AG09309 (cell line): ENCODE measurements at places on chromosomes 3 and 15.

DNA sequence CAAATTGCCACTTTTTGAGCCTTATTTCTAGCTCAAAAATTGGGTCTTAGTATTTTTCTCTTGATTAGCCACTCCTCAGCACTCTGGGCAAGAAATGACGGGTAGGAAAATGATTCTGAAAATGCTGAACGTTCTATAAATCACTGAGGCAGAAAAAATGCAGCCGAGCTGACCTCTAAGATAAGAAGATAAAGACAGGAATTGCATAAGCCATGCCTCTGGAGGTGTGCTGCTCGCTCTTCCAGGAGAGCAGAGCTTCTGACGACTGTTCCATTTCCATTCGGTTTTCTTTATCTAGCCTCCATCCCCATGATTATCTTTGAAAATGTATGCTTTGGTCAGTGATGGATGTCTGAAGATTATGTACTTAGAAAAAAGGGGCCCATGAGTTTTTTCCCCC is 558.8 kb upstream of the ADAMTS9 start:
- DNase-seq = no peak

DNA sequence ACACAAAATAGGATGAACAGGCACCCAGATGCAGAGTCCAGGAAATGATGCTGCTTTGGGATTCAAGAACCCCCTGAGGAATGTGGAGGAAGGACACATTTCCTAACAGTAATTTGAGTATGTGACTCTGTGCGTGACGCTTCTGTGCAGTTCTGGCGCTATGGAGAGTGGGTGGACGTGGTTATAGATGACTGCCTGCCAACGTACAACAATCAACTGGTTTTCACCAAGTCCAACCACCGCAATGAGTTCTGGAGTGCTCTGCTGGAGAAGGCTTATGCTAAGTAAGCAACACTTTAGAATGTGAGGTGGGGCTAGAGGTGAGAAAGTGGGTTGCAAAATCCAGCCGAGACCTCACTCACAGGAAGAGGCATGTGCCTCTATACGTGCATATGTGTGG is 28.3 kb downstream of the CAPN3 start:
- no peak for DNase-seq

- peak; percentile 56 for DNase-seq
Observed at GRCh38 chr15:100902436-100903167, 16.6 kb upstream of the LRRK1 start.

DNA sequence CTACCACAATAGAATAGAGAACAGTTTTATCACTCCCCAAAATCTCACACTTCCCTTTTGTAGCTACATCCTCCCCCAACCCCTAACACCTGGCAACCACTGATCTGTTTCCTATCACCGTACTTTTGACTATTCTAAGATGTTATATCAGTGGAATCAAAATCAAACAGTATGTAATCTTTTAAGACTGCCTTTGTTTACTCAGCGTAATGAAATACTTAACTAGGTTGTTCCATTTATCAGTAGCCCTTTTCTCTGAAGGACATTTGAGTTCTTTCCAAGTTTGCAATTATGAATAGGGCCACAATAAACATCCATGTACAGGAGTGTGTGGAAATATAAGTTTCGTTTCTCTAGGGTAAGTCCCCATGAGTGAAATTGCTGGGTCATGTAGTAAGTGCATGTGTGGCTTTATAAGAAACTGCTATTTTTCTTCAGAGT is 372.3 kb downstream of the SV2B start:
- DNase-seq = no peak

DNA sequence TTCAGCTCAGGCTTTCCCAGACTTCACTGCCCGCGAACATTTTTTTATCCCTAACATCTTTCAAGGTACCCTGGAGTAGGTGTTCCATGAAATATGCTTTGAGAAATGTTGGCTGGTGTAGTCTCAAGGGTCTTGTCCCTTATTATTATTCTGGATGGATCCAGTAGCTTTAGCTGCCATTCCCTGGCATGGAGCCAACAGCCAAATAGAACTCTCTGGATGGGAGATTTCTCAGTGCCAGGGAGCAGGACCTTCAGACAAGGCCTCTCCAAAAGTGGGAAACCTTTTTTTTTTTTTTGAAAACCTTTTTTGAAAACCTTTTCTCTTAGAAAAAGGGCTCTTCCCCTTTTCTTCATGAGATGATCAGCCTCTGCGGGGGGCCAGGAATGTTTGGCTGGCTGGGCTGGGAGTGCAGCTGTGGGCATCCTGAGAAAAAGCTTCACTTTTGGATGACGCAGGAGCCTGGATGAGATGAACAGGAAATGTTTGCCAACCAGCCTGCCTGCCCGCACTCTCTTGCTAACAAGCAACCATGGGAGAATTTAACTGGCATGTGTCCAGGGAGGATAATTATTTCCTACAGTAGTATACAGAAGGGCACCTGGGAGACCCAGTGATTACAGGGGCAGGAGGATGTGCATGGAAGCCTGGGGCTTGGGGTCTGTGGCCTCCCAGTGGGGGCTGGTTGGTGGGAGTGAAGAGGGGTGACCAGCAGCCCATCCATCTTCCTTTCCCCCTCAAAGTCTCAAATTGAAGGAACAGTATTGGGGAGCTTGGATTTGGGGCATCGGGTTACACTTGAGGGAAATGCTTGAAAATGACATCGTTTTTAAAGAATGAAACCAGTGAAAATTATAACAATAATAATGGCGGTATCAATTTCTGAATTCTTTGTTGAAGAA is 109.1 kb upstream of the LRIG1 start:
- peak; percentile 67 for DNase-seq

DNA sequence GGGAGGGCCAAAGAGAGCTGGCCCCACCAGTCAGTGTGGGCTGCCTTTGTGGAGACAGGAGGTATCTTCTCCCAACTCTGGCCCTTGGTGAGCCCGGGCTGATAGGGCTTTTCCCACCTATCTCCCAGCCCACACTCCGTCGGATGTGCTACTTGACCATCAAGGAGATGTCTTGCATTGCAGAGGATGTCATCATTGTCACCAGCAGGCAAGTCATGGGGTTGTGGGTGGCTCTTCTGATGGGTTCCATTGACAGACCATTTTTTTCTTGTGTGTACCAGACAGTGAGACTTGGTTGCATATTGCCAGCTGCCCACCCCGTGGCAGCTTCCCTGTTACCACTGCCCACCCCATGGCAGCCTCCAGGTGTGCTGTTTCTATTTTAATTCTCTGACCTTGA is 3.3 kb downstream of the COPG1 start:
- DNase-seq = no peak

DNA sequence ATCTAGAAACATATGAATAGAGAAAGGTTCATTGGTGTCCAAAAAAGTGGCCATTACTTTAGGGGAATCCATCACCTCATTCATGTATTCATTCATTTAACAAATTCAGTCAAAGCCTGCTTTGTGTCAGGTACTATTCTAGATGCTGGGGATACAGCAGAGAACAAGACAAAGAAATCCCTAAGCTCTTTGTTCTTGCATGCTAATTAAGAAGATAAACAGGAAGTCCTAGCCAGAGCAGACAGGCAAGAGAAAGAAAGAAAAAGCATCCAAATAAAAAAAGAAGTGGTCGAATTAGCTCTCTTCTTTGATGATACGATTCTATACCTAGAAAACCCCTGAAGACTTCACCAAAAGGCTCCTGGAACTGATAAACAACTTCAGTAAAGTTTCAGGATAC is 12.4 kb upstream of the ZMAT3 start:
- no peak for DNase-seq

DNA sequence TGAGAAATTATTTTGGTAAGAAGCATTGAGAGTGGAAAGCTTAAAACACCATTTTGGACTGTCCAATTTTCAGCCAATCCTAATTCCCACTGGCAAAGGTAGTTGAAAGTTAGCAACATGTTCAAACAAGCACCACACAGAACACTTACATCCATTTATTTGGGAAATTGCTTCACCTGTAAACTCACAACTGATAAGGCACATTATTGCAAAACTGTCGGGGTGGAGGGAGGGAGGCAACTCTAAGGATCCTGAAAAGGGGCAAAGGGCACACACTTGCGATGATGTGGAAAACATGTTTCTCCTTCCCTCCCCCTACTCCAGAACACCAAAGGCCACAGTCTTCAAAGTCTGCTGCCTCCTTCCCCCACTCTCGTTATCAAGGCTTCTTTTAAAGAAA is 9.4 kb downstream of the TMEM41A start:
- DNase-seq = no peak

DNA sequence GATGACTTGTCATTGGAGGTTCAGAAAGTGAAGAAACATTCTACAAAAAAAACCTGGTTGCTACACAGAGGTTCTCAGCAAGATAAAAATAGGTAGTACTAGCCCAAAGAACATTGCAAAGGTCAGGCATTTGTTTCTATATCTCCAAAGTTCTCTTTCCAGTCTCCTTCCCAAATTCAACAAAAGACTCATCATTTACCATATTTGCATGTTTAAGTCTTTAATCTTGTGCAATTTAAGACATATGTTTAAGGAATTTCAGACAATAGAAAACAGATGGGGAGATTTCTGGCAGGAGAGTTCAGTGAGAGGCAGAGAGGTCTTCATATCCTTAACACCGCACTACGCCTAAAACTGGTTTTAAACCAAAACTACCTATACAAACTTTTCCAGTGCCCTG is 173.8 kb upstream of the THBS1 start:
- peak; percentile 77 for DNase-seq

- peak; percentile 27 for DNase-seq
Observed at GRCh38 chr3:127482216-127483004, 108.1 kb downstream of the TPRA1 start.

- DNase-seq = no peak
Observed at GRCh38 chr3:81692766-81693165, 68.7 kb downstream of the GBE1 start.

GRCh38 chr15:53830707-53831386 is 71.4 kb upstream of the WDR72 start:
- DNase-seq = no peak

DNA sequence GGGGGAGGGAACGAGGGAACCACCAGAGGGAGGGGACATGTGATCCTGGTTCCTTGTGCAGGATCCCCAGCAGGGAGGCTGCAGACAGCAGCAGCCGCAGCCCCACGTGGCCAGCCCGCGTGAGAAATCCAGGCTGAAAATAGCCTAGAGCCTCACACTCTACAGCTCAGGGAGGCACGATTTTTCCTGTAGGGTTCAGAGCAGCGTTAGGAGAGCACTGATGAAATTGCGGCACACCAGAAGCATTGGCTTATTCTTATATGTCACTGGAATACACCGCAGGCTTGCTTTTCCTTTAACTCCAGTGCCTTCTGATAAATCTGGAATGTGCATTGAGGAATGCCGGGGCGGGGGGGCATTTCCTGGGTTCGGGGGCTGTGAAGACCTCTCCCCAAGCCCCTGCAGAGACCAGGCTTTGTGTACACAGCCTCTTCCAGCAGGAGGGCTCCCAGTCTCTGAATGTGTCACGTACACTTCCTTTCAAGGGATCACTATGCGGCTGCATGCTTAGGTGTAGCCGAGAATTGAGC is 193.0 kb downstream of the ATP10A start:
- DNase-seq = no peak

GRCh38 chr15:43488790-43489189 is 4.2 kb downstream of the TP53BP1 start:
- no peak for DNase-seq

GRCh38 chr3:140164922-140165590 is 230.1 kb downstream of the CLSTN2 start:
- no peak for DNase-seq

DNA sequence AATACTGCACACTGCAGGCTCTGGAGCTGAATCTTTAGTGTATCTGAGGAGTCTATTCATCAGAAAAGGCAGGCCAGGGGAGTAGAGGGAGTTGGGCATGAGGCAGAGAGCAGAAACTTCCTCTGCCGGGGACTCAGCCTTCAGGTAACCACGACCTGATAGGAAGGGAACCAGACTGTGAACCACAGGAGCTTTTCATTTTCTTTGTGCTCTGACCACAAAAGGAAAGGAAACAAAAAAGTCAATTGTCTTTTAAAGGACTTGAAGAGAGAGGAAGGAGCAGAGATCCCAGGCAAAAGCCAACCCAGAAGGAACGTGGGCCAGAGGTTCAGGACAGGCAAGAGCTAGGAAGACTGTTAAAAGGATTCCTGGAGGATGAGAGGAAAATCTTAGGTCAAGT is 573.3 kb downstream of the EPHB1 start:
- no peak for DNase-seq

- DNase-seq = no peak
Observed at GRCh38 chr15:91622711-91623342, 230.7 kb upstream of the SLCO3A1 start.

DNA sequence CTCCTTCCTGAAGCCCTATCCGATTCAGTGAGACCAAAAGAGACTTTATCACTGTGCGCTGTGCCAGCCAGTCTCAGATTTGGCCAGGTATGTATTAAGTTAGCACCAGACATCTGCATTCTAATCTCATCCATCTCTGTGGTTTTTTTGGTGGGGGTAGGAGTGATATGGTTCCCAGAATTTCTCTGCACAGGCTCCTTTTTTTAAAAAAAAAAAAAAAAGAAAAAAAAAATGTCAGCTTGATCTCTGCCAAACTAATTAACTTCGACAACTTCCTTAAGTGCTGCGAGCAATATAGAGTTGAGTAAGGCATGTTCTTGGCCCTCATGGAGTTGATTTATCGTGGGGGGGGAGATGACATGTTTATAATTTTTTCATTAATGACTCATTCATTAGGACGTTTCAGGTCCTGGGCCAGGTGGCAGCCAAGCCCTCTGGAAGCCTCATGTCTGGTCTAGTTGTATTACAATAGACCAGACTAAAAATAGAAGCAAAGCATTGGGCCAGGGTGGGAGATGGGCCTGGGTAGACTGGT is 12.9 kb downstream of the SLCO3A1 start:
- no peak for DNase-seq

DNA sequence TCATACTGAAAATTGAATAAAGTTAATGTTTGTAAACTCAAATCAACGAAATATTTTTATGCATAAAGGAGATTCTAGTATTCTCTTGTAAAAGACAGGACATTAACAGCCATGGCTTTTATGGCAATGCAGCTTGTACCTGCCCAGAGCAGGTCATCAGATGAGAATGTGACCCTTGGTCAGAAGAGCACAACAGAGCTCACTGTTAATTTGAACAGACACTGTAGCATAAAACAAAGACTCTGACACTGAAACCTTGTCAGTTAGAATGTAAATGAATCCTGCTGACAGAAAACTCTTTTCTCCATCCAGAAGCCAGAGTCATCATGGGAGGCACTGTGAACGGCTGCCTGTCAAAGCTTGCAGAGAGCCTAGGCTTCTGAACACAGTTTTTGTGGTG is 410.6 kb downstream of the RAP2B start:
- DNase-seq = no peak

- DNase-seq = no peak
Observed at GRCh38 chr15:80873366-80873952, 94.3 kb downstream of the CEMIP start.

- no peak for DNase-seq
Observed at GRCh38 chr3:55766753-55767152, 279.6 kb upstream of the WNT5A start.

DNA sequence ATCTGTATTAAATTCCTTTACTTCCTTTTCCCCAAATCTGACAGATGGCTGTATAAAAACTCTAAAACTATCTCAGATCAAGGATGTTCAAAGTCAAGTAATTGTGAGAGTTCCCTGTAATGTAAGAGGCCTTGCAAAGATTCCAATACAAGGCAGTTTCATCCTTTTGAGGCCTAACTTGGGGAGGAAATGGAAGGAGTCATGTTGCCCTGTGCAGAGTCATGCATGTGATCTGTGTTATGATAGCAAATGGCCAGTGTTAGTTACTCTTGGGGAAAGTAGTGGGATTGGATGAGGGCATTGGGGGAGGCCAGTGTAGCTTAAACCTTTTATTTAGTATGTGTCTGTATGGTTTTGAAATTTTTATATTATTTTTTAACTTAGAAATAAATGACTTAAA is 23.7 kb upstream of the FBXL22 start:
- DNase-seq = no peak
